ENCODE measurements at places on chromosomes 6 and 20.
A peak's percentile ranks its signal among the peaks of the same experiment; 100 is the strongest.

DNA sequence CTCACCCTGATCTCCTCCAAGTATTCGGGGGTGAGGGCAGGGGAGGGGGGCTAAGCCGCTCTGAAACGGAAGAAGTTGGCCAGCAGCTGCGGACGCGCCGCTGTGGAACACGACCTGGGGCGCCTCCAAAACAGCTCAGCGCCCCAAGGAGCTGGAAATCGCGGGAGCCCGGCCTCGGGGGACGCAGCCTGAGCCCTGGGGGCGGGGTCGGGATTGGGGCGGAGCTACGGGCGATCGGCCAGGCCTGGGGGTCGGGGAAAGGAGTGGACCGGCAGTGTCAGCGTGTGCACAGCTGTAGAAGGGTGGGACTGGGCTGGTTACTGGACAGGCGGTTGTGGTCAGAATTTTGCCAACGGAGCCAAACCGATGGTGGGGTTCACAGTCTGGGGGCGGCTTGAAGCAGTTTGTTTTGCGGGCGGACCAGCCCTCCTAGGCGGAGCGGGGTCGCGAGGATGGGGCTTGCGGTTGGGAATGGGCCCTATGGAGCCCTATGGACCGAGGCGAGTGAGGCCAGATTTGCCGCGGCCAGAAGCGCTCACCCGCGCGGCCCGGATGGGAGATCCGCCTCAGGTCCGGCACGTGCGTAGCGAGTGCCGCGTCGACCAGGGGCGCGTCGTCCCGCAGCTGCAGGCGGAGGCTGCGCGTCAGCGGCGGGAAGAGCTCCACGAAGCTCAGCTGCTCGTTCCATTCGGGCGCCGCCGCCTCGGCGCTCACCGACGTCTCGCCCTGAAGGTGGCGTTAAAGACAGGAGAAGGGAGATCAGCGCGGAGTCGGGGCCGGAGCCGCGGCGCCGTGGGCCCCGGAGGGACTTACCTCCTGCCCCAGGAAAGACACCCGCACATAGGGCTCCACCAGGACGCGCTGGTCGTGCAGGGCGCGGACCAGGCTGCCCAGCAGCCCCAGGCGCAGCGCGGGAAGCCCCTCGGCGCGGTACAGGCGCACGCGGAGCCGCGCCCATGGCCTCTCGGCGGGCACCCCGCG, 14.3 kb upstream of the SPAG4 start:
- DNase-seq: peak; percentile 89

DNA sequence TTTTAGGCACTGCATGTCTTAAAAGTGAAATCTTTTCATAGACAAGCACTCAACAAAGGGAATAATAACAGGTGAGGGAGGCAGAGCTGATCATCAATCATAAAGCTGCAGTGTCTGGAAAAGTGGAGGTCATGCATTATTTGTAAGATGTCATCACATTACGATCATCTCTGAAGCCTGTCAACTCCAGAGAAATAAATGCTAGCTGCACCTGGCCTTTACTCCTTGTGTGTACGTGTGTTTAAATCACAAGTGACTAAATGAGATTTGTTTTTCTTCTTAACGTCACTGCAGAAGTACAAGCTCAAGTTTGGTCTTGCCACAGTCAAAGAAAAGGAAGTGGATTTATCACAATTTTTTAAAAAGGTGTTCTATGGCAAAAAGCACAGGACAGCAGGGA, 275.5 kb upstream of the SGK1 start:
- DNase-seq: no peak

GRCh38 chr20:36228770-36229169, 7.5 kb upstream of the AAR2 start:
- no peak for DNase-seq

- no peak for DNase-seq
Observed at GRCh38 chr6:106087548-106088325, 1.6 kb downstream of the PRDM1 start.

DNA sequence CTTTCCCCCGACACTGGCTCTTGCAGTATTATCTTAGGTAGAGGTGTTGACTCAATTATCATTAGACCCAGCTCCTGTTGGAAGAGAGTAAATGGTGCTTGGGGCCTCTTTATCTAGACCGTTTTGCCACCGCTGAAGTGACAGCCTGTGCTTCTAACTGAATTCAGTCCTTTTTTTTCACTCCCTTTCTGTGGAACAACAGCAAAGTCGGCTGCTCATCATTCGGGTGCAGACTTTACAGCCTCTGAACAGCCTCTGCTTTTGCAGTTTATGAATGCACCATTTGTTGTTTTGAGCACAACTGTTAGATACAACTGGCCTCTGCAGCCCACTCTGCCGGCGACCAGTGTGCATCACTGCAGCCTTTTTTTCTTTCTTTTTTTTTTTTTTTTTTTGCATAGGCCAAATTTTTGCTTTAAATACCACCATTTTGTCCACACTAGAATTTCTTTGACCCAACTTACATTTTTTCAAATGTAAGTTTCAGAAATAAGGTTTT, 35.8 kb downstream of the RREB1 start:
- no peak for DNase-seq

DNA sequence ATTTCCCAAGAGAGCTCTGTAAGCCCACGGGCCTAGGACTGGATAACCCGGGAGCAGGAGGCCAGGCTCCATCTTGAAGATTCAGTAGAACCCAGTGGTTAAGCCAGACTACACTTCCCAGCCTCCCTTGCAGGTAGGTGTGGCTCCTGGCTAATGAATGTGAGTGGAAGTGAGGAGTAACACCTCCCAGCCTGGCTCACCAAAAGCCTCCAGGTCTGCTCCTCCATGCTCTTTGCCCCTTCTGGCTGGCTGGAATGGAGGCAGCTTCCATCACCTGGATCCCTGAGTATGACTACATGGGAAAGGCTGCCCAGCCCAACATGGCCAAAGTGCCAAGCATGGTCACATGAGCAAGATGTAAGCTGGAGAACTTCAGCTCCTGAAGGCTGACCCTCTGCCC, 9.7 kb downstream of the LRRN4 start:
- no peak for DNase-seq

GRCh38 chr6:100035873-100036653, 42.0 kb upstream of the MCHR2 start:
- DNase-seq: no peak
